NCI-H774 (cell line): ENCODE measurements at places on chromosomes 2 and 18.
A peak's percentile ranks its signal among the peaks of the same experiment; 100 is the strongest.

GRCh38 chr18:5895299-5895875 is at the start of gene TMEM200C:
TMEM200C (minus strand) TSS chr18:5895522; CDS start chr18:5892063, 3,459 bp downstream.
- peak; percentile 21 for DNase-seq

GRCh38 chr2:211237586-211238275 is 681.3 kb downstream of the CPS1 start:
- no peak for DNase-seq

GRCh38 chr2:99801327-99801901 is 311.6 kb upstream of the REV1 start:
- no peak for DNase-seq

DNA sequence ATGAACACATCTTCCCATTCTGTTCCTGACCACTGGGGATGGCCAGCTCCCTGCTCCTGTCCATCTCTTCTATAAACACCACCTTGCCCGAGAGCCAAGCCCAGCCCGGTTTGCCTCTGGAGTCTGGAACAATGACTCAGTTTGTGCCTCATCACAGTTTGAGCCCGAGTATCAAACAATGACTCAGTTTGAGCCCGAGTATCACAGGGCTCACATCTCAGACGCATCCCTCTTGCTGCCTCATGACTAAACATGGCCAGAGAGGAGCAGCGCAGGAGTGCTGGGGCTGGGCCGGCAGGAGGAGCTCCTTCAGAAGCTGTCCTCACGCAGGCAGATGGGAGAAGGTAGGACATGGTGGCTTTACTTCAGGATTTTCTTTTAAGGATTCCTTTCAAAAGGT is 68.7 kb downstream of the PXDN start:
- no peak for DNase-seq

DNA sequence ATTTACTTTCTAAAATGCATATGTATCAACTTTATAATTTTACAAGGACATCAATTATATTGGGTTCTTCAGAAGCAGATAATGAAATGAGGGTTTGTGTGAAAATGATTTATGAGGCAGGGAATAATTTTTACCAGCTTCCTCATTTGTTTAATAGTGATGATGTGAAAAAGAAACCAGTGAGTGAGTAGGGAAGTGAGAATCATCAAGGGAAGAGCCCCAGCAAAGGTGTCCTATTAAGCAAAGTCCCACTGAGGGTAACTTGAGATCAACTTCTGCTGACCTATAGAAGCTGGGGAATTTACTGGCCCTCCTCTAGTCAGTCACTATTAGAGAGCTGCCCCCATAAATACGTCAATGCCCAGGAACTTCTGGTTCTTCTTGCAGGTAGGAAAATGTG is 266.8 kb upstream of the LYPD1 start:
- no peak for DNase-seq

DNA sequence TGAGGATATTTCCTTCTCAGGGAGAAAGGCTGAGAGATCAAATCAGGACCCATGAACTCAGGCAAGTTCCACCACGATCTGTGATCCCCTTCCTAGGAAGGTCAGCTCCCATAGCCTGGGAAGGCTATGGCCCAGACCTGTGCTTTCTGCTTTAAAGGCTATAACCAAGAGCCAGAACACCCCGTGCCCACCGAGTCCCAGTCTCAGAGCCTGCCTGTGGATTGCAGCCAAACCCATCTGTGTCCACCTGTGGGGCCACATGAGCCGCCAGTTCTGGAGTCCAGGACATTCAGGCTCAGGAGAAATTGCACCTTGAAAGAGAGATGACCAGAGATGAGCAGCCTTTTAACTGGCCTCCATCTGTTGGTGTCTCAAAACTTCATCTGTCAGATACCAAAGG is 46.9 kb downstream of the MAL start:
- DNase-seq, result no peak

GRCh38 chr2:113376253-113376912 is 61.1 kb upstream of the ZNG1B start:
- no peak for DNase-seq

DNA sequence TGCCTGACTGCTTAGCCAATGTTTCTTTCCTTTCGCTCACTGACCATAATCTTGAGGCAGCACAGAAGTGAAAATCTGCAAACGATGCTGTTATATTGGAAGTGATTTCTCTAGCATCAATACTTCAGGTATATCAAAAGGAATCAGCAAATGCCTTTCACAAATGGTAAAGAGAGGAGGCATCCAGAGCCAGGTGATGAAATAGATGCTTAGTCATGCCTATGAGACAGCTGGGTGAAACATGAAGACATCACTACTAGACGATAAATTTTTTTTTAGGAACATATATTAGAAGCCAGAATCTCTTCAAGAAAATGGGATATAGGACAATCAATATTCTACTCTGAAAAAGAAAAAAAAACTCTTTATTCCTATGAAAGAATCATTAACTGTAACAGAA is 249.2 kb upstream of the SLC39A10 start:
- no peak for DNase-seq

DNA sequence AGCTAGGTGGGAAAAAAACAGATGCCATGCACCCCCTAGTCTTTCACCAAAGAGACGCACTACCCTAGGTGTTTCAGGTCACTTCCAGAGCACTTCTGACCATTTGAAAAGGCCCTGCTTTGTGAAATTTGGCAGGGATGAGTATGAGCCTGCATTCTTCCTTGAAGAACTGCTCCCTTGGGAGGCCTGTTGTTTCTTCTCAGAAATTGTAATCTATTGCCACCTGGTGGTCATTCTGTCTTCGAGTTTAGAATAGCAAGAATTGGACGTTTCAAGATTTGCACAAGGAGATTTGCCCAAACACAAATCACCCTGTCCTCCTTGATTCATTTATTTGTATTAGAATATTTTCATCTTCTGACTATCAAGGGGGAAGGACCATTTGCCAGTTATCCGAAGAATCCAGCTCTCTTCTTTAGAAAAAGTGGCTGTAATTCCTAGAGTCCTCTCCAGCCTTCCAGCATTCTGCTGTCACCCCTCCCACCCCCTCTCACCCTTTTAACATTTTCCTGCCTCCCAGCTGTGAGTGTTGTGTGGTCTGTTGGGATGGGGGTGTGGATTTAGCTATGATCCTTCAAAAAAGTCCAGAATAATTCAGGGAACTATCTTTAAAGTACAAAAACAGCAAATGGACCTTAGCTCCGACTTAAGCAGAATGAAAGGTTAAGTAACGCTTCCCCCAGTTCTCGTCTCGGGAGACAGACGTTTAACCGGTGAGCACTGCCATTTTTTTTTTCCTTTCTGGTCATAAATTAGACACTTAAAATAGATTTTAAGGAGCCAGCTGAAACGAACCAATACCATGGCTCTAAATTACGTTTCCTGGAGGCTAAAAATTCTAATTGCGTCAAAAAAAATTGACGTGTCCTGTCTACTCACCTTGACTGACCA is 3.7 kb upstream of the GAD1 start:
- DNase-seq, result peak; percentile 73

- DNase-seq, result no peak
Observed at GRCh38 chr18:21265971-21266673, 24.1 kb downstream of the GREB1L start.

DNA sequence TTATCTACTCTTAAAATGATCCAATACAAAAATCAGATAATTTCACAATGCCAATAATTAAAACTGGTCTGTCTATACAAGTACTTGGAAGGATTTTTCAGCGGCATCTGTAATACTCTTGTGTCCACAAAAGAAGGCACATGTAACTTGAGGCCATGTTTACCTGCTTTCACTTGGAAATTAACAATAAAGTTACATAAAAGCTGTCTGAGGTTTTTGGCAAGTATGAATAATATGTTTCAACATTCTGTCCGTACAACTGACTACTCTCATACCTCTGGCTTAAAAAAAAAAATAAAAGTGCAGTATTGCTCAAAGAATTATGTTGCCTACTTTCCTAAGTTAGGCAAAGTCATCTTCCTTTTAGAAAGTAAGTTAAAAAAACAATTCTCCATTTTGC is 253.6 kb downstream of the NBAS start:
- no peak for DNase-seq

DNA sequence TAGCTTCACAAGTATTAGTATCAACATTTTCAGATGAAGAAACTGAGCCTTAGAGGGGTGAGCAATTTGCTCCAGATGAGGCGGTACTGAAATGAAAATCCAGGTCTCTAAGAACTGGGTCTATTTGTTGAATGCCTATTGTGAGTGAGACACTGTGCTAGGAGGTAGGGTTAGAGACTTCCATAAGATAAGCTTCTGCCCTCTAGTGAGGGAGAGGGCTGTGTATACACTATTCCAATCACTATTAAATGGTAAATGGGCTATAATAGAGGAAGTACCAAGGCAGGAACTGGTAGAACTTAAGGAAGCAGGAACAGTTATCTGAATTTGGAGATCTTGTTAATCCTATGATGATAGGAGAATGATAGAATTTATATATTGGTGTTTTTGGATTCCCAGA is 23.6 kb upstream of the GLS start:
- no peak for DNase-seq

- DNase-seq, result no peak
Observed at GRCh38 chr2:193482557-193482956, 1287.8 kb upstream of the TMEFF2 start.

DNA sequence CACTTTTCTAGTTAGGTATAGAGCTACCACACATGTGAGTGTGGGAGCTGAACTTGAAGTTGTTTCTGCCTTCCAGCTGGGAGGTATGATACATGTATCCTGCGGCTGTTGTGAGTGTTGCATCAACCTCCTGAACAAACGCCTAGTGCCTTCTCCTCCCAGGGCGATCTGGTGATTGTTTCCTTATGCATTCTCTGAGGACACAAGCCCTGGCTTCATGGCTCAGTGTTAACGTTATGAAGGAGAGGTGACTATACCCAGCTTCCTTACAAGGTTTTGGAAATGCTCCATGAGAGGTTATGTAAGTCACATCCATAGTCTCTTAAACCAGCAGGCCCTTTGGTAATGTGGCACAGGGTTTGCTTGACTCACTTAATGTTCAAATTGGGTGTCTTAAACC is 64.9 kb downstream of the SPRED2 start:
- DNase-seq, result no peak

DNA sequence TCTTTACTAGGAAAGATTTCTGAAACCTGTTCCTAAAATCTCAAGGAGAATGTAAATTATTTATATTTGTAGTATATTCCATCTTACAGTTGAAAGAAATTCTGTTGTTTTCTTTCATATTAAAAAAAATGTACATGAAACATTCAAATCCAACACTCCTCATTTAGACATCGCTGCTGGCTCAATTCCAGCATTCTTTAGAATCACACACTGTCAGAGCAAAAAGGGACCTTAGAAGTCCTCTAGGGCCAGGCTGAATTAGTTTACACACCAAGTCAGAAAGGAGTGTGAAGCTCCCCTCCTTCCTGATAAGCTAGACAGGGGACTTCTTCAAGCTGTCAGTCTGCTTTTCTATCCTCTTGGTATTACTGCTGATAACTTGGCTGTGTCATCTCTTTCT is 158.6 kb upstream of the LTBP1 start:
- DNase-seq, result no peak

DNA sequence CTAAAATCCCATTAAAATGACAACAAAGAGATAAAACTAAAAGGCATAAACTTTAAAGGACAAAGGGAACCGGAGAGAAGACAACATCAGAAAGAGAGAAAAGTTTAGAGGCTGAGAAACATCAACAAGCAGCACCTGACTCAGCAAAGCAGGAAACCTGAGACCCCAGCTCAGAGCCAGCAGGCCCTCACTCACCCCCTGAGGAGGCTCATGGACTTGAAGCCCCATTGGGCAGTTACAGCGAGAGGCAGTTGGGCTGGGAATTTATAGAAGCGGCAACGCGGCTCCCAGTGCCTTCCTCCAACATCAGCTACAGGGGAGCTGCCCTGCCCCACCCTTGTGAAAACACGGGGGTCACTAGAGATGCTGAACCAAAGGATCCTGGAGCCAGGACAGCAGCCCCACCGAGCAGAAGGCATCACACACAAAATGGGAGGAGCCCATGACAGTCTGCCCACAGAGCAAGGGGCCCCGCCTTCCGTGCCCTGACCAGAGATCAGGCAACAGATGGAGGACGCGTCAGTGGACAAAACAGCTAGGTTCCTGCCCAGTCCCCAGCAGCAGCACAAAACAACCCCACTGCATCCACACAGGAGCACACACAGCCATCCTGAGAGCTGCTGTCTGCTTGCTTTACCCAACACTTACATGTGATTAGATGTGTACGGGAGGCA is 52.7 kb downstream of the CMPK2 start:
- no peak for DNase-seq

DNA sequence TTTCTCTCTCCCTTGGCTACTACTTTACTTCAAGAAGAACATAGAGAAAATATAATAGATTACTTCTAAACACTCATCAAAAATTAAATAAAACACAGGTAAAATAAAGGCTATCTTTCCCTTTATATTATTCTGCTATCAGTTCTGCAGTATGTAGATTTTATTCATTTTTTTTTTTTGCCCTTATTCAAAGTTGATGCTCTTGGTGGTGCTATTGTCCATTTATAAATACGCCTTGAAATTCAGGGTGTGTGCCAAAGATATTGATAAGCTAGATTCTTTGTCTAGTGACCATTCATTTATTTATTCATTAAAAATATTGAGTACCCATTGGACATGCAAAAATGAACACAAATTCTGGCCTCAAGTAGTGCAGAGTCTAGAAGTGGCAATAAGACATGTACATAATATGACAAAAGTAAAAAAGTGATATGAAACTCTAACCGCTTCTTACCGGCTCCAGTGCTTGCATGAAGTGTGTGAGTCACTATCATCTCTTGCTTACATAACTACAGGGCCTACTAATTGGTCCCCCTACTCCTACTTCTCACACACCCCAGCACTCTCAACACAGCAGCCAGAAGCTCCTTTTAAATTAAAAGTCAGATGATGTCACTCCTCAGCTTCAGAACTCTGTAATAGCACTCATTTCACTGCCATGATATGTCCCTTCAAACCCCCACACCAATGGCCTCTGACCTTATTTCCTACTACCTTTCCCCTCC is 208.3 kb upstream of the FANCL start:
- DNase-seq, result no peak

- DNase-seq, result no peak
Observed at GRCh38 chr2:199378948-199379650, 78.6 kb downstream of the SATB2 start.

- DNase-seq, result no peak
Observed at GRCh38 chr2:189208254-189208653, 28.7 kb upstream of the COL5A2 start.

DNA sequence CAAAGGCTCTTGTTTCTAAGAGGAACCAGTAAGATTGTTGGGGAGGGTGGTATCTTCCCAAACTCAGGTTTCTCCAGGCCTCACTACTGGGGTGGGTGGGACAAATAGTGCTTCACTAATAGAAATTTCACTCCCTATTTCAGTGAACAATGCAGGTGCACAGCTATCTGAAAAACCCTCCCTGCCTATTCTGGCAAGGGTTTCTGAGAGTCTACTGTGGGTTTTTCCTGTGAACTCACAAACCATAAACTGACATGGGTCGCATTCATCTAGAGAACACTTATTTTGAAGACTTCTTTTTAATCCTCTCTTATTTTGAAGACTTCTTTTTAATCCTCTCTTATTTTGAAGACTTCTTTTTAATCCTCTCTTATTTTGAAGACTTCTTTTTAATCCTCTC is 4.4 kb downstream of the IL36A start:
- DNase-seq, result no peak
